ENCODE measurements at places on chromosomes 11 and 22. TPM values are rescaled to one million over a fixed set of nuclear protein-coding genes. Genes with fewer than 3 reads are reported as not detected.

The SHANK3 gene
- 40.5 TPM for total RNA-seq

GRCh38 chr11:94895971-94896370, 77.4 kb downstream of the CWC15 start:
- DNase-seq = no peak

DNA sequence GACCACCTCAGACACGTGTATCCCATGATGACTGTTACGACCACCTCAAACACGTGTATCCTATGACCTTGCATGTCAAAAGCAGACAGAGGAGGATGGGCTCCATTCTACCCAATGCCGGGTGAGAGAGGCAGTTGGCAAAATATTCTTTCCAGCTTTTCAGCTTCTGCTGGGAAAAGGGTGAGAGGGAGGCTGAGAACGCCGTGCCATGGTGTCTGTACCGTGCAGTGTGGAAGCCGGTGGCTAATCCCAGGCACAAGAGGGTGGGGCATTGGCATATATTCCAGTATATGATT, 1478.4 kb downstream of the TBC1D22A start:
- no peak for DNase-seq

The VSIG10L2 gene
- total RNA-seq = not detected

DNA sequence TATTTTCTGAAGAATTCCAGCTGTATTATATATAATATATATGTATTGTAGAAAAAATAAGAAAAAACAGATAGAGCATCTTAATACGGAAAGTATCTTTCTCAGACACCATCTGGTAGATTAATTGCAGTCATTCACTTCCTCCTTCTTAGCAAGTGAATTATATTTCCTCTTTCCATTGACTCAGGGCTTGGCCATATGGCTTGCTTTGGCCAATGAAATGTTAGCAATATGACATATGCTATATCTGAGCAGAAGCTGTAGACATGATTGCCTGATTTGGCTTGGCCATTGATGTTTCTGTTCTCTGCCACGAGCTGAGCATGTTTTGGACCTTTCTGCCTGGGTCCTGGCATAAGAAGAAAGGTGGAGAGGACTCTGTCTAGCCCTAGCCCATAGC, 34.4 kb upstream of the ZBED5 start:
- DNase-seq = no peak

DNA sequence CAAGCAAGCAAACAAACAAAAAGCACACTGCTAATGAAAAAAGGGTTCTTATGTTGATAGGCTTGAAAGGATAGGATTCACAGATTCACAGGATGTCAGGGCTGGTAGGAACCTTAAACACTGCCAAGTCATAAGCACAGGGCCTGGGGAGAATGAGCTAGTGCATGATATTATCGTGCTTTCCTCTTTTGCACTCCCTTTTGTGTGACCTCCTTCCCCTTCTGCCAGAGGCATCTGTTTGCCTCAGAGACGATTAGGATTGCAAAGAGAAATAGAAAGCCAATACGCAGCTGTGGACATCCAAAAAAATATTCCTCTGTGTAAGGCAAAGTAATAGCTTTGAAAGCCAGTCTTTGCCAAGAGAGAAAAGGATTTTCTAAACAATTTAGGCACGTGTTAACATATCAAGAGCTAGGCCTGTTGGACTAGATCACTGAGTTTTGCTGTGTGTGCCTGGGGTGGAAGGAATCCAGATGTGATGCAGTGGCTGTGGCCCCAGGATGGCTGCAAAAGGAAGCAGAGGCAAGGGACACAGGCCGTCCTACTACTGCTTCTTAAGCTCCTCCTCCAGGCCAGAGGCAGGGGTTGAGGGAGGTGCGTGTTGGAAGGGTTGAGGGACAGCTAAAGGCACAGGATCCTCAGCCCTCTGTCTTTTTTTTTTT, 30.6 kb downstream of the MCHR1 start:
- DNase-seq = no peak

- no peak for DNase-seq
Measured at GRCh38 chr22:42930810-42931420, 73.8 kb upstream of the ARFGAP3 start.

GRCh38 chr11:8258784-8259183, 4.9 kb downstream of the LMO1 start:
- DNase-seq = peak; percentile 37

GRCh38 chr22:37462983-37463382, 23.2 kb downstream of the MFNG start:
- DNase-seq = peak; percentile 70

GRCh38 chr11:62108971-62109404, 14.8 kb upstream of the INCENP start:
- DNase-seq = no peak
